ENCODE measurements at places on chromosomes 5 and 9. TPM values are rescaled to one million over a fixed set of nuclear protein-coding genes. Genes with fewer than 3 reads are reported as not detected.

Gene FAM169A
- not detected for total RNA-seq

Gene TNFSF15
- 0.13 TPM for total RNA-seq

Gene CCDC192
- total RNA-seq = 1.2 TPM

Gene PCDHB2
- total RNA-seq = 1.6 TPM

Gene ARID3C
- total RNA-seq = 0.16 TPM

Gene SLC22A4
- total RNA-seq = 1.9 TPM

Gene ITK
- total RNA-seq = 0.30 TPM

Gene SLC25A2
- 0.32 TPM for total RNA-seq

Gene LCN15
- not detected for total RNA-seq

Gene AHRR
- total RNA-seq = 0.84 TPM

Gene SLC34A1
- total RNA-seq = not detected

DNA sequence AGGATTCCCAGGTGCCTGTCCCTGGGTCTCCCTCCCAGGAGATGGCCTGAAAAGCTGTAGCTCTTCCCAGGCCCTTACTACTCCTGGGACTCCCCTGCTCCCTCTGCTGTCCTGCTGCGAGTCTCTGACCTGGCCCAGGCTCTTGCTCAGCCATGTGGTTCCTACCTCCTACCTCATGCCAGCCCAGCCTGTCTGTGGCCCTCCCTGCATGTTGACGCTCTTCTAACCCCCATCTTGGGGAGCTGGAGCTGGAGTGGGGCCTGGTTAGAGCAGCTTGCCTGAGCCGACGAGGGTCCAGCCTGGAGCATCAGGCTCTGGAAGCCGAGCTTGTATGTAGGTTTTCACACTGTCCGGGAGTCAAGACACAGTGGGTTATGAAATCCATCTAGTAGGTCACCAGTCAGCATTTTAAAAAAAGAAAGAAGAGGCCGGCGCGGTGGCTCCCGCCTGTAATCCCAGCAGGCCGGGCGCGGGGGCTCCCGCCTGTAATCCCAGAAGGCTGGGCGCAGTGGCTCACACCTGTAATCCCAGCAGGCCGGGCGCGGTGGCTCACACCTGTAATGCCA lies 244.4 kb downstream of the FANCC start:
- H3K4me3 ChIP-seq = no peak overlapping the region
- no peaks in the 10 kb centered on the region for H3K36me3 ChIP-seq
- peak; percentile 67 for DNase-seq
- peak overlapping the region; percentile 93 for H3K27ac ChIP-seq
- H3K27me3 ChIP-seq = no peaks in the 10 kb centered on the region
- peaks cover 90% of the 10 kb centered on the region for H3K4me1 ChIP-seq

DNA sequence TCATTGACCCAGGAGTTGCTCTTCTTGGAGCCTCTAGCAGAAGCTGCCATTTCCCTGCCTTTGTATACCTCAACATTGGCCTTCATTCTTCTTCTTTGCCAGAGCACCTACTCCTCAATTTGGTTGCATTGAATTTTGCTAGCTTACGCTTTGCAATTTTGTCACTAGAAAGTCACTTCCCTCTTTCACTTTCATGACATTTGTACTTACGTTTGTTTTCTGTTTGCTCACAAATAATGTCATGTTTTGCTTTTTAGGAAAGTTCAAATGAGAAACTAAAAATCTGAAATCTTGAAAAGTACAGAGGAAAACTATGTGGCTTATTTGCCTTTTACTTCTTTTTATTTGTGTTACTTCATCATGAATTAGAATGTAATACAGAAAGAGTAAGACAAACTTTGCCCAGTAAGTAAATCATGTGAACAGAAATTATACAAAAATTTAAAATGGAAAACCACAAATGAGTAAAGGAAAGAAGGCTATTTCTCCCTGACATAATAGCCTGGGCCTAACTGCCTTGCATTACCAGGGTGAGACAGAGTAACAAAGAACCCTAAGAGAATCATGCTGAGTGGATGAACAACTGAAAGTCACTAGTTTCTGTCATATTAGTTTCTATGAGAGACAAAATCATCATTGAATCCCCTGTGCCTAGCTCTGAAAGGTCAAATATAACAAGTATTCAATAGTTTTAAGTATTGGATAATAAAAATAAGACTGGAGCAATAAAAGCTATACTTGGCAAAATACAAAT lies 7.4 kb upstream of the IFNA1 start:
- no peak overlapping the region for H3K27ac ChIP-seq
- peaks cover 5% of the 10 kb centered on the region for H3K27me3 ChIP-seq
- H3K36me3 ChIP-seq = no peaks in the 10 kb centered on the region
- no peak overlapping the region for H3K4me3 ChIP-seq

GRCh38 chr9:104787306-104788015 lies 23.5 kb downstream of the NIPSNAP3B start:
- H3K27ac ChIP-seq = no peak overlapping the region
- H3K36me3 ChIP-seq = peaks cover 19% of the 10 kb centered on the region
- no peak for DNase-seq
- H3K4me3 ChIP-seq = no peak overlapping the region
- no peaks in the 10 kb centered on the region for H3K4me1 ChIP-seq
- no peaks in the 10 kb centered on the region for H3K27me3 ChIP-seq

- H3K27ac ChIP-seq = no peak overlapping the region
- no peak for DNase-seq
- H3K4me3 ChIP-seq = no peak overlapping the region
Observed at GRCh38 chr9:123394291-123395235, 38.6 kb downstream of the CRB2 start.

- peaks cover 40% of the 10 kb centered on the region for H3K4me1 ChIP-seq
- peak overlapping the region; percentile 6 for H3K4me3 ChIP-seq
- no peaks in the 10 kb centered on the region for H3K36me3 ChIP-seq
- no peak for DNase-seq
Observed at GRCh38 chr5:129098488-129099183, 4.1 kb downstream of the ISOC1 start.

DNA sequence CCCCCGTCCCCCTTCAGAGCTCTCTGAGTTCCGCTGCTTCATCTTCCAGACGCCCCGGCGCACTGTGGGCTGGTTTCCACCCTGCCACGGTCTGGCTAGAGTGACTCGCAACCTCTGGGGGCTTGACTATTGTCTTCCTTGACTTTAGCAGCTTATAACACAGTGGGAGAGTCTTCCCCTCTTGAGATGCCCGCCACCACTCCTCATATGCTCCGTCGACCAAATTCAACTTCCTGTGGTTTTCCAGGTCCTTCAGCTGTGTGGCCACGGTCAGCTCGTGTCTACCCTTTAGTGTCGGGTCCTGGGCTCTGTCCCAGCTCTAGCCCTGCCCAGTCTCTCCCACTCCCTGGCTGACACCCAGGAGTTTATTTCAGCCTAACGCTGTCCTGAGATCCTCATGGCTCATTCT lies 28.2 kb upstream of the NCS1 start:
- H3K27me3 ChIP-seq = no peaks in the 10 kb centered on the region
- no peak overlapping the region for H3K4me3 ChIP-seq
- H3K36me3 ChIP-seq = no peaks in the 10 kb centered on the region
- DNase-seq = peak; percentile 44

DNA sequence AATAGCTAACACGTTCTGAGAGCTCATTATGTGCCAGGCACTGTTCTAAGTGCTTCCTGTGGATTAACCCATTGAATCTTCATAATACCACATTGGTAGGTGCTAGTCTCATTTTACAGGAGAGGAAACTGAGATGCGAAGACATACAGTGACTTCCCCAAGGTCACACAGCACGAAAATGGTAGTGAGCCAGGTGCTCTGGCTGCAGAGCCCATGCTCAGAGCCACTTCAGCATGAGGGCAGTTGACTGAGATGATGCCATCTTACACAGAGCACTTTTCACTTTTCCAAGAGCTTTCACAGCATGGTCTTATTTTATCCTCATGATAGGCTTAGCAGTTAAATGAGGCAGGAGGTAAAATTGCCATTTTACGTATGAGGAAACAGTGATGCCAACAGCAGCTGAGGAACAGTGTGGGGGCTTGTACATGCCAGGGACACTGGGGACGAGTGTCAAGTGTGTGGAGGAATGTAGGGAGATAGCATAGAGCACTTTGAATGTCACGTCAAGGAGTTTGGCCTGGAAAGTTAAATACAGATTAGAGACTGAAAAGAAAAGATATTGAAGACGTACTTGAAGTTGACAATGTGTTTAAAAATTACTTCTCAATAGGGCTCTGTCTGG lies 180.0 kb downstream of the KIF4B start:
- H3K27ac ChIP-seq = no peak overlapping the region
- H3K4me1 ChIP-seq = no peaks in the 10 kb centered on the region
- H3K27me3 ChIP-seq = peaks cover 1% of the 10 kb centered on the region
- H3K36me3 ChIP-seq = no peaks in the 10 kb centered on the region
- DNase-seq = no peak
- no peak overlapping the region for H3K4me3 ChIP-seq

GRCh38 chr9:121489344-121489743 lies 10.3 kb downstream of the GGTA1 start:
- no peak overlapping the region for H3K27ac ChIP-seq
- peaks cover 9% of the 10 kb centered on the region for H3K4me1 ChIP-seq
- no peaks in the 10 kb centered on the region for H3K36me3 ChIP-seq
- no peak for DNase-seq

GRCh38 chr5:78530342-78531096 lies 118.1 kb downstream of the LHFPL2 start:
- H3K4me3 ChIP-seq = no peak overlapping the region
- H3K4me1 ChIP-seq = peaks cover 5% of the 10 kb centered on the region
- H3K36me3 ChIP-seq = no peaks in the 10 kb centered on the region
- no peak for DNase-seq
- H3K27me3 ChIP-seq = no peaks in the 10 kb centered on the region
- no peak overlapping the region for H3K27ac ChIP-seq

DNA sequence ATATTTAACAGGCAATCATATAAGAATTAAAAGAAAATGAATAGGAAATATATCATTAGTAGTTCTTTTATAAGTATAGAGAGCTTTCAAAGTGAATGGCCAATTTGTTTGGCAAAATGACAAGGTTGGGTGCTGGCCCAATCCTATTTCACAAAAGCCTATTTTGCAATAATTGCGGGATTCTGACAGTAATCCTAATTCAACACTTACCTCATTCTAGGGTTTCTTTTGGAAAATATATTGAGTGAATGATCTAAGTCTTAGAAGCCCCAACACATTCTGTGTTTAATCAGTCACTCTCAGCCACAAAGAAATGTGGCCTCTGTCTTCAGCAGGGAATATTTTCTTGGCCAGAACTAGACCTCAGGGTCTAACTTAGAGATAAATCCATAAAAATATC lies 835.9 kb upstream of the ZNF608 start:
- H3K27me3 ChIP-seq = no peaks in the 10 kb centered on the region
- H3K4me1 ChIP-seq = peaks cover 13% of the 10 kb centered on the region
- no peaks in the 10 kb centered on the region for H3K36me3 ChIP-seq
- no peak overlapping the region for H3K4me3 ChIP-seq
- DNase-seq = no peak

GRCh38 chr5:72465601-72466563 lies 41.3 kb downstream of the ZNF366 start:
- peaks cover 51% of the 10 kb centered on the region for H3K4me1 ChIP-seq
- peak overlapping the region; percentile 84 for H3K27ac ChIP-seq
- H3K4me3 ChIP-seq = no peak overlapping the region
- no peaks in the 10 kb centered on the region for H3K36me3 ChIP-seq
- no peaks in the 10 kb centered on the region for H3K27me3 ChIP-seq

DNA sequence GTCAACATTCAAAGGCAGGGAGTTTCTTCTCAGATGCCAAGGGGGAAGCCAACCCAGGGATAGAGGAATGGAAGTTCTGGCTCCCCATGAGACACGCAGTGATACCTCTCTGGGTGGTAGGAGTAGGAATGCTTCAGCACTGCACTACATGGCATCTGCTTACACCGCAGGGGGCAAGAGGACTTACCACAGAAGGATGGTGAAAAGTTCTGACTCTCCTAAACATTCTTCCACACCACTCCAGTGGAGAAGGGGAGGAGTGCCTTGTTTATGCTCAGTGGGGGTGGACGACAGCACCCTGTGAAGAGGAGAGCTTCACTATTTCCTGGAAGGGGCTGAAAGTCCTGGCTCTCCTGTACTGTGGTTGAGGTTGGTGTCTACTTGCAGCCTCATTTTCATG lies 1011.3 kb upstream of the WWC1 start:
- no peaks in the 10 kb centered on the region for H3K27me3 ChIP-seq
- no peak overlapping the region for H3K27ac ChIP-seq
- no peak for DNase-seq
- H3K4me1 ChIP-seq = no peaks in the 10 kb centered on the region

DNA sequence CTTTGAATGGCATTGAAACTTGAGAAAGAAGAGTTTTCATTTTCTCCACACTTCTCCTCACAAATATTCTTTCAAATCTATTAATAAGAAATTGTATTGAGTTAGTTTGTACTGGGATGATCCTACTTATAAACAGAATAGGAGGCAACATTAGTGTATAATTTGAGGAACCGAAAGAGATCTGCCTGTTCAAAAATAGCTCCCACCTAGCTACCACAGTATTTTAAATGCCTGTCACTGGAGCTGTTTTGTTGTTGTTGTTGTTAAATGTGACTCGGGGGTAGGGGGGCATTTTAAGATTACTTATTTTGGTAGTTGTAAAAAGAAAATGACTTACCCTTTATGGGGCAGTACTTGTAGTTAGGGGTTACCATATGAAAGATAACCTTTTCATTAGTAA lies 20.1 kb upstream of the HAPLN1 start:
- H3K27ac ChIP-seq = no peak overlapping the region
- H3K36me3 ChIP-seq = no peaks in the 10 kb centered on the region
- H3K27me3 ChIP-seq = no peaks in the 10 kb centered on the region
- no peaks in the 10 kb centered on the region for H3K4me1 ChIP-seq
- no peak overlapping the region for H3K4me3 ChIP-seq

GRCh38 chr5:15013654-15014463 lies 142.3 kb upstream of the ANKH start:
- peaks cover 8% of the 10 kb centered on the region for H3K4me1 ChIP-seq
- no peak overlapping the region for H3K4me3 ChIP-seq
- H3K36me3 ChIP-seq = no peaks in the 10 kb centered on the region

DNA sequence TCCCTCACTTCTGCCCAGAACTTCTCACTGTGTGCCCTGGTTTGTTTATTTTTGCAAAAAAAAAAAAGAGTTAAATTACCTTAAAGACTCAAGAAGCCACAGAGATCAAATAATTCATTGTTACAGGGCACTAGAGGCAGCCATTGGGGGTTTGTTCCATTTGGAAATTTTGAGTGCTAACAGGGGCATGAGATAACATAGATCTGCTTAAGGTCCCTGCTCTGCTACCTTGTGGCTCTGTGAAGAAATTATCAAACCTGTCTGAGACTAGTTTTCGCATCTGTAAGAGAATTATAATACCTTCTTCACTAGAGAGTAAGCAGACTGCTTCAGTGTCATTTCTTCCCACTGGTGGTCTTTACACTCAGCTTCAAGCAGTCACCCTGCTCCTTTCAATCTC lies 394 bp downstream of the TLR4 start:
- no peaks in the 10 kb centered on the region for H3K36me3 ChIP-seq
- H3K27ac ChIP-seq = peak overlapping the region; percentile 61
- H3K4me1 ChIP-seq = no peaks in the 10 kb centered on the region
- H3K27me3 ChIP-seq = no peaks in the 10 kb centered on the region
- DNase-seq = no peak

DNA sequence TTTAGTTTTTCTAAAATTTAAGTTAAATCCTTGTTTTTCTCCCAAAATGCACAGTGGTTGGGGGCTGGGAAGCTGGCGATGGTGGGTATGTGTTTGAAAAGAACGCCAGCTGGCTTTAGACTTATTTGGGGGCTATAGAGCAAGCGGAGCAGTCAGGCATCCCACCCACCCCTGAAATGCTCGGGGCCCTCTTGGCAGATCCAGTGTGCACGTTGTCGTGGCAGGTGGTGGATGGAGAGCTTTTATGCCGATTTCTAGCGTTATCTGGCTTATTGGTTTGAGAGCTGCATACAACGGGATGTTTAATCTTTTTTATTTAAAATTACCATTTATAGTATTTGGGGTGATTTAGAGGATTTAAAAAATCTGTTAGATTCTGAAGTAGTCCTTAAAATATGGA lies 8.1 kb downstream of the BASP1 start:
- H3K27me3 ChIP-seq = peaks cover 1% of the 10 kb centered on the region
- no peaks in the 10 kb centered on the region for H3K4me1 ChIP-seq
- DNase-seq = no peak
- no peaks in the 10 kb centered on the region for H3K36me3 ChIP-seq
- no peak overlapping the region for H3K4me3 ChIP-seq
- H3K27ac ChIP-seq = no peak overlapping the region
